Stimulated activated CD8-positive, alpha-beta memory T cell treated with anti-CD3 and anti-CD28 coated beads, Interleukin-15, amount 100 ng/mL, for 1 hour (primary cell): ENCODE measurements at places on chromosomes 2 and 18.

DNA sequence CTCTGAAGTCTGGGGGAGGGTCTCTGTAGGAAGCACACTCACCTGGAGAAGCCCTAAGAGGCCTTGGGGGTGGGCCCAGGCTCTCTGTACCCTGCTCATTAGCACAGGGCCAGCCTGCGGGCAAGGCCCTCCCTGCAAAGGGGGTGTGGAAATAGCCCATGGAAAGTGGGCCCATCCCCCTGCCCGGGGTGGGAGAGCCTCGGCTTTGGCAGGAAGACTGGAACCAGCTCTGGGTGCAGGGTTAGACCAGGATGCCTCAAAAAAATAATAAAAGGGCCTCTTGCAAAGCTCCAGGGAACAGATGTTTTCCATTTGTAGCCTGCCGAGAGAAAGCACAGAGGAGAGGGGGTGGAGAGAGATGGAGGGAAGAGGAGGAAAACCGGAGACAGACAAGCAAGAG is 98.7 kb downstream of the STPG4 start:
- no peak for DNase-seq

GRCh38 chr2:134949981-134950708 is 31.5 kb downstream of the CCNT2 start:
- no peak for DNase-seq

- no peak for DNase-seq
Measured at GRCh38 chr2:172013396-172013795, 13.6 kb downstream of the METAP1D start.

- no peak for DNase-seq
Measured at GRCh38 chr2:217090024-217090473, 230.2 kb upstream of the TNP1 start.

DNA sequence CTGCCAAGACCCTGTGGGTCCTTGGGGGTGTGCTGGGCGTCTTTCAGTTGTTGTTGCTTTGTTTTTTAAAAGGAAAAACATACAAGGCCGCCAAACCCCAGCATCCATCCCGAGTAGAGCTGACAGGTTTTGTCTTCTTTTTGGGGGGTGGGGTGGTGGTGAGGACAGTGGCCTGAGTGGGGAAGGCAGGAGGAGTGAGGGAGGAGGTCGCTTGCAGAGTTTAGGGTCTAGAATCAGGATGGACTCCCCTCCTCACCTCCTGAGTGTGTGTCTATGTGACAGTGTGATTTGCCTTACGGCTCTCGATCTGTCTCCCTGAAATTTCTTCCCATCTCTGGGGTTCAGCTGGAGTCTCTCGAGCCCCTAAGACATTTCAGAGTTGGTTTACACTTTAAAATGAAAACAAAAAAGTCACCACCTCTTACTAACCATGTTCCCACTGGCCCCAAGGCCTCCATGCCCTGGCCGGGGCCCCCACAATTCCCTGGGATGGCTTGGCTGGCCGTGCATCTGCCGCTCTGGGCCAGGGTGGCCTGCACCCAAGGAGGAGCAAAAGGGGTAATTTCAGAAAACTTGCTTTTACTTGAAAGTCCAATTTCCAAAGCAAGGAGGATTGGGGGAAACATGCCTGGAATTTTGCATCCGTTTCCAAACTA is 5.0 kb downstream of the SIX3 start:
- no peak for DNase-seq

GRCh38 chr2:228657807-228658402 is 476.4 kb upstream of the SPHKAP start:
- DNase-seq, result no peak
